ENCODE measurements at places on chromosomes 4 and X.

DNA sequence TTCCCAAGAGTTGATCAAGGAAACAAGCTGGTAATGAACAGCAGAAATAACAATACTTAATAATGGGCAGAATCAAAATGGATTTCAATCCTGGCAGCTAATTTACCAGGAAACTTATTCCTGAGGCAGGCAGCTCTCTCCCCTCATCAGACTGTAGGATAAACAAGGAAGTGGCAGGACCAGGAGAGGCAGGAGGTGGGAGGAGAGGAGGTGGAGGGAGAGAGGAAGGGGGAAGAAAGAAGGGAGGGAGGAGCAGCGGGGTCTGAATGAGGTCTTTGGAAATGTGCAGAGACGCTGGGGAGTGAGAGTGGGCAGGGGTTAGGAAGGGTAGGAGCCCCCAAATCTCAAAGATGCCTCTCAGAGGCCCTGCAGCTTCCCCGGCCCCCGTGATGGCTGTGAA lies 231.5 kb downstream of the BCOR start:
- DNase-seq, result no peak

DNA sequence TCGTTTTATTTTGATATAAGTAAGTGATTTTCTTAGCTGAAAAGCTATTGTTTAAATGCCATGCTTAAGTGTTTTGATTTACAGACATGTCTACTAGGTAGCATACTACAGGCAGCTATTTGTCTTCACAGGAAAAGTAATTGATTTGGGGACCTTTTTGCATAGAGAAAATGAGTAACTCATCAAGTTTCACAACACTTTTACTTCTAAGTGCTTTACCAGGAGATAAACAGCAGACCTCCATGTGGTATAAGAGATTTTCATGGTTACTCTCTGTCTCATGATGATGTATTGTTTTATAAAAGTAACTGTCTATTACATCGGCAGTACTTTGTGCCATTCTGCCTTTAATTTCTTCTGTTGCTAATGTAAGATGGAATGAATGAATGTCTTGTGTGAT lies 28.7 kb downstream of the RBPJ start:
- no peak for DNase-seq

DNA sequence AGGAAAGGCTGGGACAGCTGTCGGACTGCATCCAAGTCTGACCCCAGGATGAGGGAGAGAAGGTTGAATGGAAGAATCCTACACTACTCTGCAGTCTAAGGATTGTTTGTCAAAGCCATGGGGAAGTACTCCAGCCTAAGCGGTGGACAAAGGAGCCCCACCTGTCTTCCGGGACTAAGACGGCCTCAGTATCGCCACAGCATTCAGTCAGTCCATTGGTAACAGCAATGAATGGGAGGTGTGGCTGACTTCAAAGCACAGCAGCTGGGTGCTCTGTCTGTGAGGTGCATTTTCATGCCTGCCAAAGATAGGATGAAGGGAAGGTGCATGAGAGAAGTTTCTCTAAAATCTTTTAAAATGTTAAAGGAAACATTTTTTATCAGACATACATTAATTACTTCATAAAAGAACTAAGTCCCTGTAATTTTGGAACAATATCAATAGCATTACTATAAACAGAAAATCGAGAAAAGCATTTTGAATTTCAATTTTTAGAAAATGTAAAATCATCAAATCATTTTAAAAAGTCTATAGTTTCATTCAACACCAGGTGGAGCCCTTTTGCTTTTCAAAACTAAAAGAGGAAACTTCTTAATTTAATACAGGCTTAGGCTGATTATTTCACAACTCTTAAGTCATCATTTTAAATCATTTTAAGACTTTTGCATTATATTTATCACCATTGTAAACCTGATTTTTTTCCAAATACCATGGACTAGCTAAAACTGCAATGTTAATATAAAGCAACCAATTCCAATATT lies 27.6 kb upstream of the INTU start:
- DNase-seq, result no peak

- DNase-seq, result no peak
These were observed 5.1 kb downstream of the APEX2 start for GRCh38 chrX:55005256-55005655.

- DNase-seq, result no peak
These were observed 23.4 kb downstream of the ARHGEF9 start for GRCh38 chrX:63761639-63762038.

DNA sequence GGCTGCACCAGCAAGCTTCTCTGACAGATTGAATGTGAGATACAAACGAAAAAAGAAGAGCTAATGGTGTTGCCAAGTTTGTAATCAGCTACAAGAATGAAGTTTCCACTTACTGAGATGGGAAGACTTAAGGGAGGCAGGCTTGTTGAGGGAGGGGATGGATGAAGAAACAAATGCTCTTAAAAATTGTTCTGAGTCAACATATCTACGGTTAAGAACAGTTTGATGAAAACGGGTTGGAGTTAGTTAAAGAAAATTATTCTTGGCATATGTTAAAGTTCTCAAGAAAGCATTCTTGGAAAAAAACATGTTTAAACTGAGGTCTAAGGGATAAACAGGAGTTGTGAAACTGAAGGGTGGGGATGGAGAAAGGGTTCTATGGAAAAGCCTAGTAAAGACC lies 816.3 kb upstream of the HS3ST1 start:
- no peak for DNase-seq

DNA sequence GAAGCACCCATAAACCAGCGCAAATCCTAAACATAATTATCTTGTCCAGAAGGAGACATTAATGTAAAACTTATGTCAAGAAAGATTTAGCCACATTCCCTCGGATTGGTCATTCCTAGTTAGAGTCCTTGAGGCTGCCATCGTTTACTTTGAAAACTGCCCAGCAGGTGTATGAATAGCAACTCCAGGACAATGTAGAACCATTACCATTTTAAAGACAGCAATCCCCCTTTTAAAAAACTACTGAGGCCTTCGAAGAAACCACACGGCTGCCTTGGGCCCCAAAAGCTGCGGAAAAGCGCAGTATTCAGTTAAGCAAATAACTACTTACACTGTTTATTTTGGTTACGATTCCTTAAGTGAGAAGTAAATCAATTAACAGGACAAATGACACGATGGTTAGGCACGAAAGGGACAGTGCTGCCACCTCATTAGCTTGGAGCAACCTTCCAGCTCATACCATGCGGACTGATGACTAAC lies 822 bp upstream of the SGMS2 start:
- no peak for DNase-seq

GRCh38 chr4:61204353-61205060 lies 4.4 kb downstream of the ADGRL3 start:
- no peak for DNase-seq

GRCh38 chr4:74768857-74769525 lies 25.3 kb downstream of the BTC start:
- DNase-seq, result no peak

- DNase-seq, result no peak
These were observed 797.1 kb upstream of the GALNTL6 start for GRCh38 chr4:171016145-171016544.

- DNase-seq, result no peak
These were observed 206.3 kb downstream of the SHROOM3 start for GRCh38 chr4:76641351-76641750.

DNA sequence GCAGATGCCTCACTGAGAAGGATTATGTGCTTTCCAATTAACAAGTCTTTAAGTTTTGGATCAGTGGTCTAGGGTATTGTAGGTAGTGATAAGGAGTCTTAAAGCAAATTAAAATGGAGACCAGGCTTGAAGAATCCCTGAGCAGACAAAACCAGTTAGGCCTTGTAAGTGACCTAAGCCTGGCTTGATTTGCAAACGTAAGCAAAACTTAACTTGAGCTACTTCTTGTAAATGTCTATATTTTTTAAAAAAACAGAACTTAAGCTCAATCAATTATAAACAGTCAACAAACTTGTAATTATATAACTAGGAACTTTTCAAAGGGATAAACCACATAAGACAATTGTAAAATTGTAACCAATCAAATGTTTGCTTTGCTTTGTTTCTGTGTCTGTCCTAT lies 72.7 kb upstream of the NALF2 start:
- DNase-seq, result no peak

All from T-helper 9 cell (primary cell).